Stimulated activated CD8-positive, alpha-beta memory T cell treated with anti-CD3 and anti-CD28 coated beads, Interleukin-4, amount 100 ng/mL, for 48 hours (primary cell): ENCODE measurements at places on chromosomes 3 and 15.

DNA sequence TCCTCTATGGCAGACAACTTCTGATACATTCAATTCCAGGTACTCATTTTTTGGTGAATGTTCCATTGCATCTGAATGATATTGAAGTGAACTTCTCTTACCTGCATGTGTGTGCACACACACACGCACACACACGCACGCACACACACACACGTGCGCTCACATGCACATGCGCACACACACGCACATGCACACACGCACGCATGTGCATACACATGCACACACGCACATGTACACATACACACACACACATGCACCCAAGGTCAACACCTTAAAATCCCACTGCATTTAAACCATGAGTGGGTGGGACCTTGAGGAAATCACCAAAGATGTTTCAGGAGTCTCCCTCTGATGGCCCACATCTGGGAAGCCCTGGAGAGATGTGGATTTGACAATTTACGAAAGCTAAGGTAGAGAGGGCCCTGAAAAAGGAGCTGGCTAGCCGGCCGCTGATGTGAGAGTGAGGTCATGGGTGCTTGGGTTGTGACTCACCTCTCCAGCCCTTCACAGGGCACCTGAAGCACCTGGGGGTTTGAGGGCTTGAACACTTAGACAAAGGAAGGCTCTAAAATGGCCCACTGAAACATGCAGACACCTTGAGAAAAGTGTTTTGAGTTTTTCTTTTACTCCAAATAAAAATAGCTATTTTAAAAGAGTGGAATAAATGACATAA, 269.1 kb upstream of the LRRFIP2 start:
- no peak for DNase-seq

DNA sequence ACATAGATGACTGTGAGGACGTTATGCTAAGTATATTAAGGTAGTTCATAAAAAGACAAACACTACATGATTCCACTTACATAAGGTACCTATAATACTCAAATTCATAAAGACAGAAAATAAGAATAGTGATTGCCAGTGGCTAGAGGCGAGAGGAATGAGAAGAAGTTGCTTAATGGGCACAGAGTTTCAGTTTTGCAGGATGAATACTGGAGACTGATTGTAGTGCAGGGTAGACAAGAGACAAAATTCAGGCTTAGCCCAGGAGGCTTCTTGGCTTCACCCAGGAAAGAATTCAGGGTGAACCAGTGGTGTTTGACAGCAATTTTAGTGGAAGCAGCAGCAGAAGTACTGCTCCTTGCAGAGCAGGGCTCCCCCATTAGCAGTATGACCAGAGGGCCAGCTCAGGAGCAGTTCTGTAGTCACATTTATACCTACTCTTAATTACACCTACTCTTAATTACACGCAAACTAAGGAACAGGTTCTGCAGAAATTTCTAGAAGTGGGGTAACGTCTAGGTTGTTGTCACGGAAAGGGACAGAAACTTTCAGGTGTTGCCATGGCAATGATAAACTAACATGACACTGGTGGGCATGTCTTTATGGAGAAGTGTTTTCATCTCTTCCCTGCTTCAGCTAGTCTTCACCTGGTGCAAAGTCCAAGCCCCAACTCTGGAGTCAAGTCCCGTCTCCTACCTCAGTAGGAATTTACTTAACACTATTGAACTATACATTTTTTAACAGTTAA, 55.2 kb downstream of the TBL1XR1 start:
- DNase-seq: no peak

DNA sequence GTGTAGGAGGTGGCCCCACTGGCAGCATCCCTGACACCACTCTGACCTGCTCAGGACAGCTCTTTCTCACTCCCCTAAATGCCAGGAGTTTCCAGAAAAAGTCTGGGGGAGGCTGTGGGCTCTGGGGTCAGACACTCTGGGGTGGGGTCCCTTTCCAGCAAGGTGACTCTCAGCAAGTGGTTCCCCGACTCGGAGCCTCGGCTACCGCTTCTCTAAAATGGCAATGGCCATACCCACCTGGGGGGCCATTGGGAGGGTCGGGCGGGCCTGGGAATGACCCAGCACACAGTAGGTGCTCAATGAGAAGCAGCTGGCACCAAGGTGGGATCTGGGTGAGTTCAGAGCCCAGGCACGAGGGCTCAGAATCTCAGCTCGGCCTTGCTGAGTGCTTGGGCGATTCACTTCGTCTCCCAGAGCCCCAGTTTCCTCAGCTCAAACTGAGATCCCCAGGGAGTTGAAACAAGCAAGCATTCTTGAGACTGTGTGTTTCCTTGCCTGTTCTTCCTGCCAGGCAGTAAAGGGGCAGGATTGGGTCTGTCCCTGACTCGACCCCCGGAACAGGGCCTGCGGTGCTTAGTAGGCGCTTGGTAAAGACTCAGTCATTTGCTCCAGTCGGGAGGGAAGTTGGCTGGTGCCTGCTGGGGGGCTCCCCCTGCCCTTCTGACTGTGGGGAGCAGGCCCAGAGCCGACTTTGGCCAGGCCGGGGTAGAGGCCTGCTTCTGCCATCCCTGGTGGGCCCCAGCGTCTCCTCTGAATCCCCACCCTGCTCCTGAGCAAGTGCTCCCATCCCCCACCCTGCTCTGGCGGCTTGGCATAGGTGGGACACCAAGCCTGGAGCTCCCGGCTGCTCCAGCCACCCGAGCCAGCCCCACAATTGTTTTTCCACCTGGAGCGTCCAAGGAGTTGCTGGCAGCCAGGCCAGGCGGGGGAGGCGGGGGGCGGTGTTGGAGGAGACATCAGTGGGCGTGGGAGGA, 32.9 kb upstream of the FBLN2 start:
- no peak for DNase-seq

DNA sequence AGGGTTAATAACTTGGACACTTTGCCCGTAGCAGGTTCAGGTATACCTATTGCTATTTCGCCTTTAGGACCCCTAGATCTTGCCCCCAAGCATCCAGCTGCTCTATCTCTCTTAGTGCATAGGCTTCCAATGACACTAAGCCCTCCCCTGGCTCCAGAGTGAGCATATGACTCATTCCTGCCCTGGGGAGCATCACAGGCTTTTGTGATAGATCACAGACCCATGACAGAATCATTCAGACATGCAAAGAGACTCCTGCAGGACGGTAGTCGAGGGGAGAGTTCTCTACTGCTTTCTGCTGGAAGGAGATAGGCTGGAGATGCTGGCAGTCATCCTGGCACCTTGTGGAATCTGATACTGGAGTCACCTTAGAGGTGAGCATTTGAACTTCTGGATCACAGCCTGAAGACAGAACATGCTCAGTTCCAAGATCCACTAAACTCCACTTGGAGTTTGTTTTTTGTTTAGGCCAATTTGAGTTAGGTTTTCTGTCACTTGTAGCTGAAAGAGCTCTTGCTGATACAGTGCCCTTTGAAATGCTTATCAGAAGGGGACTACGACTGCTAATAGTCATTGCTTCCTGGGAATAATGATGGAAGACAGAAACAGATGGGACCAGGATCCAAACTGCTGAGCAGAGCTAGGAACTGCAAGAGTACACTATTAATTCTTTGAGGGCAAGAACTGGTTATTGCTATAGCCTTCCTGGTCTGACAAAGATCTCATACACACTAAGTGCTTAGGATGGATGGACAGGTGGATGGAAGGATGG, 11.0 kb downstream of the LYSMD2 start:
- DNase-seq: peak; percentile 51

GRCh38 chr3:12994607-12995388, 78.4 kb downstream of the IQSEC1 start:
- peak; percentile 91 for DNase-seq
